Activated CD8-positive, alpha-beta memory T cell treated with anti-CD3 and anti-CD28 coated beads for 1 hour (primary cell): ENCODE measurements at places on chromosomes 6 and 20.

- DNase-seq = no peak
Measured at GRCh38 chr6:1561355-1561754, 48.4 kb upstream of the FOXC1 start.

- DNase-seq = no peak
Measured at GRCh38 chr20:2840967-2841531, 504 bp downstream of the VPS16 start.

- DNase-seq = no peak
Measured at GRCh38 chr20:39897781-39898466, 791.1 kb downstream of the MAFB start.

- DNase-seq = no peak
Measured at GRCh38 chr6:84749181-84749580, 15.2 kb downstream of the TBX18 start.

GRCh38 chr20:17662333-17663039 lies 19.6 kb downstream of the RRBP1 start:
- DNase-seq = no peak

- no peak for DNase-seq
Measured at GRCh38 chr6:168196385-168196860, 117.4 kb upstream of the FRMD1 start.

DNA sequence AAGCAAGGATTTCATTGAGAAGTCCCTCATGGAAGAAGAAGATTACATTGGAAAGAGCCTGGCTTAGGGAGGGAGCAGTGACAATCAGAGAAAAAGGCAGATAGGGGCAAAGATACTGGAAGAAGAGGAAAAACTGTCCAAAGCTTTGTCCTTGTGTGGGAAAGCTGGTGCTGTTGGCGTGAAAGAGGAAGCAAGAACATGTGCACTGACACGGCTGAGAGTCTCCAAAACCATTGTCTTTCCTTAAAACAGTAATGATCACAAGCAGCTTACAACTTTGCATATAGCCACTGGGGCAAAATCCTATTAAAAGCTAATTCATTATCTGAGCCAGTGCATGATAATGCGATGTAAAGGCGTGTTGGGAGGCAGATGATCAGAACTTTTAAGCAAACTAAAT lies 85.1 kb upstream of the ESR1 start:
- no peak for DNase-seq

GRCh38 chr6:124022641-124023040 lies 219.0 kb downstream of the NKAIN2 start:
- no peak for DNase-seq

GRCh38 chr6:25519856-25520255 lies 132.2 kb upstream of the SCGN start:
- DNase-seq = no peak

GRCh38 chr20:5674176-5674660 lies 76.0 kb upstream of the SHLD1 start:
- DNase-seq = no peak

GRCh38 chr6:143708889-143709288 lies 31.1 kb downstream of the PHACTR2 start:
- no peak for DNase-seq

GRCh38 chr6:114030767-114031166 lies 59.8 kb upstream of the HDAC2 start:
- DNase-seq = no peak
